ENCODE measurements at places on chromosomes 6 and 20.
A peak's percentile ranks its signal among the peaks of the same experiment; 100 is the strongest.

DNA sequence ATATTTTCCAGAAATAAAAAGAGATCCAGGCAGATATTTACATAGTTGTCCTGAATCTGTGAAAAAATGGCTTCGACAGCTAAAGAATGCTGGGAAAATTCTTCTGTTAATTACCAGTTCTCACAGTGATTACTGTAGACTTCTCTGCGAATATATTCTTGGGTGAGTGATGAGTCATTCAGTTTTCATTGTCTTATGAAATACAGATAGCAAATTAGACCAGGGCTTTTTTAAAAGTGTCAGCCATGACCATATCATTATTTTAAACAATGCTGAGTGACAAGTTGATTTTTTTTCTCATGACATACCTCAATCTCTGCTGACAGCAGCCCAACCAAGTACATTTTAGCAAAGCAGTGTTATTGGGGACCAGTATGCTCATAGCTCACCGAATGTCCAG, 32.8 kb downstream of the TSPYL4 start:
- DNase-seq, result no peak

- DNase-seq, result no peak
These were observed 57.9 kb upstream of the MANEA start for GRCh38 chr6:95519228-95520037.

DNA sequence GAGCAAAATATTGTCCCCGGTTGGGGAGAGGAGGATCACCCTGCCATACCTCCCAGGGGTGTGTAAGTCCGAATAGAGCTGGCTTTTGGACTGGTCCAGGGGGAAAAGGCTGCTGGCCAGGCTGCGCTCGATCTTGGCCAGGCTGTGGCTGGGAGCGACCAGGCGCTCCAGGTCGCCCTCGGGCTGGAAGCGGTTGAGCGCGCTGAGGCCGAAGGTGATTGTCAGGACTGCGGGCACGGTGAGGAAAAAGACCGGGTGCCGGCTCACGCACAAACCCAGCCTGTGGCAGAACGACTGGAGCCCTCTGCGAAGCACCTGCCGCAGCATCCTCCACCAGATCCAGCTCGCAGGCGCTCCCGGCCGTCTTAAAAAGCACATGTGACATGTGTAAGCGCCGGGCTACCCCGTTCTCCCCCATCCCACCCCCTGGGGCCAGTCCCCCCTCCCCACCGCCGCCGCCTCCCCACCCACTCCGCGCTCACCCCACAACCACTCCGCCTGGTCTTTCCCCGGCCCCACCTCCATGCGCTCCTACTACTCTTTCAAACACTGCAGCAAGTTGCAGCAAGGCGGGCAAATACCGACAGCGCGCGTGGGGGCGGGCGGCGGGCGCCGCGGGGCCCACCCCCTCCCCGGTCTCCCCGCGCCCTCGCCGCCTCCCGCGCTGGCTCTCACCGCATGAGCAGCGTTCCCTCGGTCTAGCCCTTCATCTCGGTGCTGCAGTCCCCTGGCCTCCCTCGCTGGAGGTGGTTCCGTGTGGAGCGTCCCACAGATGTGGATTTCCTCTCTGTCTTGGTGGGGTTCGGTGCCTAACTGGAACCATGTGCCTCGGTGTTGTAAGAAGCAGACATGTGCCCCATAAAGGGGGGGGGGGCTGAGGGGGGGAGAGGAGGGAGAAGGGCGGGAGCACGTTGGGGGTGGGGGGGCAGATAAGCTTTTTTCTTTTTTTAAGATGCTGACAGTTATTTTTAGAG, 42.4 kb downstream of the PTCHD4 start:
- peak; percentile 72 for DNase-seq

- DNase-seq, result no peak
These were observed 15.2 kb downstream of the ZBP1 start for GRCh38 chr20:57605045-57605444.

- no peak for DNase-seq
These were observed 83.6 kb downstream of the PHACTR1 start for GRCh38 chr6:12800120-12800519.

- no peak for DNase-seq
These were observed 21.5 kb upstream of the RALGAPA2 start for GRCh38 chr20:20733943-20734342.

- no peak for DNase-seq
These were observed 4.3 kb downstream of the KCNQ5 start for GRCh38 chr6:72626126-72626525.

DNA sequence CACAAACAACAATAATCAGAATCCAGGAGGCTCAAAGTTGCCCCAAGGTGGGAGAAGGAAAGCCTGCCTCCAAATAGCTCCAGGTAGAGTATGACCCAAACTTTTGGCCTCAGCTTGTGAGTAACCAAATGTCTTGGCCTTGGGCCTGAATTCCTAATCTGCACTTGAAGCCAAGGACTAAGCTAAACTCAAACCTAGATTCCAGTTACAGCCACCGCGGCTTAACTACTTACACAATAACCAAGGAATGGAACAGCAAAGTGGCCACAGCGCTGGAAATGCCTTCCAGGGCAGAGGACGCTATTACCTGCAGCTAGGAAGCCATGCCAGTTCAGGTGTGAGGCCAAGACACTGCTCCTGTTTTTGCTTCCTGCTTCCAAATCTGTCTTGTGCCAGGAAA, 4.6 kb downstream of the NINL start:
- no peak for DNase-seq

GRCh38 chr20:60649541-60649940, 602.5 kb upstream of the CDH4 start:
- DNase-seq, result no peak

DNA sequence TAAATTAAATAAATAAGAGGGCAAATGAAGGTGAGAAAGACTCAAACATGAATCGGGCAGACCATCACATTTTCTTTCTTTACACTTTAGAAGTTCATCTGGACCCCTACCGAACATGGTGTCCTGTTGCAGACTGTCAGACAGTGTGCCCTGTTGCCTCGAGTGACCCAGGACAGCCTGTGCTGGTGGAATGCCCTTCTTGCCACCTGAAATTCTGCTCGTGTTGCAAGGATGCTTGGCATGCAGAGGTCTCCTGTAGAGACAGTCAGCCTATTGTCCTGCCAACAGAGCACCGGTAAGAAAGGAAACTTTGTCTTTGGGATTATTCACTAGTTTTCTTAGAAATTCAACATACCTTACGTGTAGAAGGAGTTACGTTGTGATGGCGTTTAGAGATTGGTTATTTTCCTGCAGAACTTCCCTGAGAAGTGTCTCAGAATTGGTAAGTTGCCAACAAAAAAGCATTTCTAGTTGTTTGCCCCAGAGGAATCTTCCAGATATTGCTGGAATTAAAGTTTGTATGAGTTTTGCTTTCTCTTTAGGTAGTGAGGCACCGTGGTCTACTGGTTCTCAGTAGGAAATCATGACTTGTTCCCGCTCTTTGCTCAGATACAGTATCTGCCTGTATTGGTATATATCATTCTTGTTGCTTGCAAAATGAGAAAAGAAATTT, 70.1 kb downstream of the RNF144B start:
- DNase-seq, result no peak

- DNase-seq, result no peak
These were observed 31.0 kb upstream of the TGM2 start for GRCh38 chr20:38196076-38196475.

Measured in NCI-H1417 (cell line).